Large intestine (tissue), 12 donors: ENCODE measurements at places on chromosomes 7 and 10. TPM values are rescaled to one million over a fixed set of nuclear protein-coding genes. Genes with fewer than 3 reads are reported as not detected.

GRCh38 chr7:4159154-4159501 is 523.0 kb upstream of the FOXK1 start:
- DNase-seq: no peak

- no peak for DNase-seq
These were observed 76.4 kb downstream of the RELN start for GRCh38 chr7:103912891-103913605.

DNA sequence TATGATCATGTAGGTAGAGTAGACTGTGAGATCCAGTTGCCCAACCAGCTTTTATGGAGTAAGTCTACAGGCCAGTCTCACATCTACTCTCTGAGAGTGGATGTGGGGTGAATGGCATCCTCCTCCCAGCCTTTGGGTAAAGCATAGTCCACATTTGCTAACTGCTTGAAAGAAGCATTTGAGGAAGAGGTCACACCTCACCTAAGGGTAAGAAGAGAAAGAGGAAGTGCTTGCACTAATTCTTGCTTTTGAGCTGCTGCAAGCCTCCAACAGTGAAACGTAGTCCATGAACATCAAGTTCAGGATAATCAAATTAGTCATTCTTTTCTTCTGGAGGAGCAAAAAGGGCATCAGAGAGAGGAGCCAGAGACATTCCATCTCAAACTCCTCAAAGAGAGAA is 93.9 kb upstream of the AGR3 start:
- no peak for DNase-seq

DNA sequence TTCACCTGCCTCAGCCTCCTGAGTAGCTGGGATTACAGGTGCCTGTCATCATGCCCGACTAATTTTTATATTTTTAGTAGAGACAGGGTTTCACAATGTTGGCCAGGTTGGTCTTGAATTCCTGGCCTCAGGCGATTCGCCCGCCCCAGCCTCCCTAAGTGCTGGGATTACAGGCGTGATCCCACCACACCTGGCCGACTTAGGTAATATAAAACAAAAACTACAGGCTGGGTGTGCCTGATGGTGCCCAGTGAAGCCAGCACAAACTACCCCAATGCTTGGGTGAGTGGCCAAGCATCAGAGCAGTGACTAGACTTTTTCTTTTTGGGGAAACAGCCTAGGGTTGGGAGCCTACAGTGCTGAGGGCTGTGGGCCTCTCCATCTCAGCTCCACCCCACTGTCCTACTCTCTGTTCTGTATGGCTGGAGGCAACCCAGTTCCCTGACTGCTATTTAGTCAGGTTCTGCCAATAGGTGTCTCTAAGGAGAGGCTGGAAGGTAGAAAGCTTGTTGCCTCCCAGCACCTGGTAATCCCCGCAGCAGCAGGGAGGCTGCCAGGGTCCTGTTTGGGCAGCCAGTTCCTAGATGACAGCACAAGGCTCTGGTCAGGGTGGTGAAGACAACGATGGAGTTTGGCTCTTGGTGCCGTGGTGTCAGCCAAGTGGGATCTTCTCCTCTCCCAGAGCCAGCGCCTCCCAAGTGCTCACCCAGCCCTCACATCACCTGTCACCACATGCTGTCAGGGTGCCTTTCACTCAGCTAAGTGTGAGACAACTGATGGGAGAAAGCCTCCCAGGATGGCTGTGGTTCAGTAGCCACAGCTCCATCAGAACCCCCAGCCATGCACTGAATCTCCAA is 10.4 kb upstream of the NACAD start:
- DNase-seq: no peak

GRCh38 chr10:5655121-5655520 is 11.3 kb downstream of the ASB13 start:
- DNase-seq: peak; percentile 76

GRCh38 chr7:157559596-157560257 is 222.9 kb downstream of the DNAJB6 start:
- no peak for DNase-seq

- DNase-seq: no peak
These were observed 33.5 kb downstream of the RSBN1L start for GRCh38 chr7:77729574-77730348.

DNA sequence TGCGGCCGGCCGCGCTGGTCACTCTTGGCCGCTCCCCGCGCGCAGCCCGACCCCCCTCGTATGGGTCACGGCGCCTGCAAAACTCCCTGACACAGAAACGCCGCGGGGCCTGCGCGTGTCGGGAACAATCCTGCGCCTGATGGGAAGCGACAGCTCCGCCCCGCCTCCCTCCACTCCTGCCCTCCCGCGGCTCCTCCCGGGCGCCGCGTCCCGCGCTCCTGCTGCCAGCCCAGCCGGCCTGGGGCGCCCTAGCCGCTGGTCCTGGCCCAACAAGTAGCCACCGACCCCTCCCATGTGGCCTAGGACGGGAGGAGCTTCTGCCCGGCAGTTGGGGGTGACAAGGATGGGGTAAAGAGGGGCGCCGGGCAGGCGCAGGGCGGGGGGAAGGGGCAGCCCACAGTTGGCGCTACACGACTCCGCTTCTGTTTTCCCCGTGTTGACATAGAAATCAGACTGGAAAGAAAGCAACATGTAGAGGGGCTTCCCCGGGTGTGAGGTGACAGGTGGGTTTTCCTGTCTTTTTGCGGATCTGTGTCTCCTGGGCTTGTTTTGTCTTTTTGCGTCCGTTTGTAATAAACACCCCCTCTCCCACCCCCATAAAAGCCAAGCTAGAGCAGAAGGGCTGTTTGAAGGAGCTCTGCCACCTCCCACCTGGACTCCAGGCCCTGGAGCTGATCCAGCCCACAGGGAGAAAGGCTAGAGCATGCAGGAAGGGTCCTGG is 35.1 kb upstream of the PAX2 start:
- DNase-seq: no peak

GRCh38 chr10:74593470-74593869 is 232.9 kb upstream of the KAT6B start:
- DNase-seq: no peak

GRCh38 chr10:112851181-112851580 is 98.9 kb upstream of the TCF7L2 start:
- DNase-seq: no peak

DNA sequence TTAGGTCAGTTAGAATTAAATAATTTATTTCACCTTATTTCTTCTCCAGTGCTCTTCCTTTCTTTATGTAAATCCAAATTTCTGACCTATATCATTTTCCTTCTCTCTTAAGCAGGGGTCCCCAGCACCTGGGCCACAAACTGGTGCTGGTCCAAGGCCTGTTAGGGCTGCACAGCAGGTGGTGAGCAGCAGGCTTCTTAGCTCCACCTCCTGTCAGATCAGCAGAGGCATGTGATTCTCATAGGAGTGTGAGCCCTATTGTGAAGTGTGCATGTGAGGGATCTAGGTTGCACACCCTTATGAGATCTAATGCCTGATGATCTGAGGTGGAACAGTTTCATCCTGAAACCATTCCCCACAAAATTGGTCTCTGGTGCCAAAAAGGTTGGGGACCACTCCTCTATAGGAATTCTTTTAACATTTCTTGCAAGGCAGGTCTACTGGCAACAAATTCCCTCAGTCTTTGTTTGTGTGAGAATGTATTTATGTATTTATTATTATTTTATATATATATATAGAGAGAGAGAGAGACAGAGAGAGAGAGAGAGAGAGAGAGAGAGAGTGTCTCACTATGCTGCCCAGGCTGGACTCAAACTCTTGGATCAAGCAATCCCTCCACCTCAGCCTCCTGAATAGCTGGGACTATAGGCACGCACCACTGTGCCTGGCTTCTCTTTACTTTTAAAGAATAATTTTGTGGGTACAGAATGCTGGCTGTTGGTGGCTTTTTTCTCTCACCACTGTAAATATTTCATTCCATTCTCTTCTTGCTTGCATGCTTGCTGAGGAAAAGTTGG is 4.3 kb upstream of the ABCC2 start:
- peak; percentile 66 for DNase-seq

DNA sequence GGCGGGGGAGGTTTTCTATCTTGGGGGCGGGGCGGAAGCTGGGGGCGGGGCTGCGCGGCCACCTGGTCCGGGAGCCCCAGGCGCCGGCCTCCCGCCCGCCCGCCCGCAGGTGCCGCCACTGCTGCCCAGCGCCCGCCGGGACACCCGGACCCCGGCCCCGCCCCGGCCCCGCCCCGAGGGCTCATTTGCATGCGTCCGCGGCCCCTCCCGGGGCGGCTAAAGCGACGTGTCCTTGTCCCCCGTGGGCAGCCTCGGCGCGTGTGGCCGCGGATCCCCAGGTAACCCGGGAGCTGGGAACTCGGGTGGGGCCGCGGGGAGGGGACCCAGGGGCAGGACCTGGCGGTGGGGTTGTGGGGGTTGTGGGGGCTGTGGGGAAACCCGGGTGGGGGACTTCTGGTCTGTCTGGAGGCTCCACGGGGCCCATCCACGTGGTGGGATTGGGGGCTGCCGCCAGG is at the start of gene BHLHA15:
TSS of gene BHLHA15 (plus strand) at position 219 of the 455 bp plus-strand sequence. CDS start 871 bp downstream, outside the sequence.
- no peak for DNase-seq

DNA sequence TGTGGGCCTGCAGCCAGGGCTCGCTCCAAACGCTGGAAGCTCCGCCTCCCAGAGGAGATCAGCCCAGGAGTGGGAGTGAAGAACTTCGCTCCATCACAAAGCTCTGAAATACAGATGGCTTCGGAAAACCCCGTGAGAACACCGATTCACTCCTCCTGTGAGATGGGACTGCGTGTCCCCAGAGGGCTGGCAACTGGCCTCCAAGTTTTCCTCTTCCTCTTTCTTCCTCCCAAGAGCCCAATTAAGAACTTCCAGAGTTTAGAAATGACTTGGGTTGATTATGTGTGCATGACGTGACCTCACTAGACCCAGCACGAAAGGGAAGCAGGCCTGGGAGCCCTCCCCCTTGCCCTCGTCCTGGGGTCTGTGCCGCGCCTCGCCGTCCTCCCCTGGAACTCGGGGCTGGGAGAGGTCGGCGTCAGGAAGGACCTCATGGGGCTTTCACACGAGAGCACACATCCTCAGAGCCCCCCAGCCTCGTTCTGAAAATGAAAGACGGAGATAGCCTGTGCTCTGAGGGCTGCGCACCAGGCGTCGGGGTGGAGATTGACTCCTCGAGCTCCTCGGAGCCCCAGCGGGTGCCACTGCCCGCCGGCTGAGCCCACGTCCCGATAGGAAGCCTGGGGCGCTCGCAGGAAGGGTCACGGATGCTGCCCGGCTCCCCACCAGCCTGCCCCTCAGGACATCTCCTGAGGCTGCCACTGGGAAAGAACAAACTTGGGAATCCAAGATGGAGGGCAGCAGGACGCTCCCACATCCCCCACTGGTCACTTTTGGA is 37.8 kb downstream of the PTPRN2 start:
- peak; percentile 17 for DNase-seq

The ATG9B gene
- 1.8 TPM for polyA plus RNA-seq

The RNF148 gene
- 0.12 TPM for polyA plus RNA-seq

The PMS2 gene
- polyA plus RNA-seq: 10.2 TPM

The STEAP1 gene
- 31.6 TPM for polyA plus RNA-seq

The EPHA1 gene
- polyA plus RNA-seq: 42.5 TPM

The PWWP2B gene
- 23.7 TPM for polyA plus RNA-seq

The SLC16A9 gene
- polyA plus RNA-seq: 2.6 TPM
